ENCODE measurements at places on chromosomes 7 and 10. TPM values are rescaled to one million over a fixed set of nuclear protein-coding genes. Genes with fewer than 3 reads are reported as not detected.

EGR2 gene
- 14.6 TPM for total RNA-seq

- no peak for DNase-seq
Observed at GRCh38 chr7:1761097-1761496, 91.0 kb downstream of the ELFN1 start.

- DNase-seq, result no peak
Observed at GRCh38 chr7:8217200-8218068, 44.5 kb downstream of the ICA1 start.

DNA sequence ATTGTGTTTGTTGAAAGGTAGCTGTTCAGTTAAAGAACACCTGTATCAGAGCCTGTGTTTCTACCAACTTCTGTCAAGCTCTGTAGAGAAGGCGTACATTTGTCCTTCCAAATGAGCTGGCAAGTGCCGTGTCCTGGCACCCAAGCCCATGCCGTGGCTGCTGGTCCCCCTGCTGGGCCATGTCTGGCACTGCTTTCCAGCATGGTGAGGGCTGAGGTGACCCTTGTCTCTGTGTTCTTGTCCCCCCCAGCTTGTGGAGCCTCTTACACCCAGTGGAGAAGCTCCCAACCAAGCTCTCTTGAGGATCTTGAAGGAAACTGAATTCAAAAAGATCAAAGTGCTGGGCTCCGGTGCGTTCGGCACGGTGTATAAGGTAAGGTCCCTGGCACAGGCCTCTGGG lies 154.9 kb downstream of the EGFR start:
- DNase-seq, result no peak

DNA sequence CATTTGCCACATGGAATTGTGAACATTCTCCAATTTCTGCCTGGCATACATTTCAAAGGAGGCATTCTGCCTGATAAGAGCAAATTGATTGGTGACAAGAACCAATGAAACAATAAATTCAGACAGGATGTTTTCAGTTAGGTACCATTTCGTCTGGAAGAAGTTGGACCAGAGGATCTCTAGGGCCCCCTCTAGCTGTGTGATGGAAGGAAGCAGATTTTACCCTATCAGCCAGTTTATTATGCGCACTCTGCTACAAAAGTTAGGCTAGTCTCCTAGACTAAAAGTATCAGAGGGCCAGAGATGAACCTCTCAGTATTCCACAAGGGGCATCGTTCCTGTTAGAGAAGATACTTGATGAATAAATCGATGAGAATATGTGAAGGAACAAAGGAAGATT lies 118.0 kb downstream of the BUB3 start:
- DNase-seq, result no peak

GRCh38 chr7:48025624-48026023 lies 3.3 kb downstream of the SUN3 start:
- DNase-seq, result no peak

CAV2 gene
- 246 TPM for total RNA-seq

- DNase-seq, result no peak
Observed at GRCh38 chr7:96337519-96337918, 15.6 kb upstream of the SLC25A13 start.

PRSS37 gene
- not detected for total RNA-seq
